GF-D8 (cell line): ENCODE measurements at places on chromosomes 16 and 17.

DNA sequence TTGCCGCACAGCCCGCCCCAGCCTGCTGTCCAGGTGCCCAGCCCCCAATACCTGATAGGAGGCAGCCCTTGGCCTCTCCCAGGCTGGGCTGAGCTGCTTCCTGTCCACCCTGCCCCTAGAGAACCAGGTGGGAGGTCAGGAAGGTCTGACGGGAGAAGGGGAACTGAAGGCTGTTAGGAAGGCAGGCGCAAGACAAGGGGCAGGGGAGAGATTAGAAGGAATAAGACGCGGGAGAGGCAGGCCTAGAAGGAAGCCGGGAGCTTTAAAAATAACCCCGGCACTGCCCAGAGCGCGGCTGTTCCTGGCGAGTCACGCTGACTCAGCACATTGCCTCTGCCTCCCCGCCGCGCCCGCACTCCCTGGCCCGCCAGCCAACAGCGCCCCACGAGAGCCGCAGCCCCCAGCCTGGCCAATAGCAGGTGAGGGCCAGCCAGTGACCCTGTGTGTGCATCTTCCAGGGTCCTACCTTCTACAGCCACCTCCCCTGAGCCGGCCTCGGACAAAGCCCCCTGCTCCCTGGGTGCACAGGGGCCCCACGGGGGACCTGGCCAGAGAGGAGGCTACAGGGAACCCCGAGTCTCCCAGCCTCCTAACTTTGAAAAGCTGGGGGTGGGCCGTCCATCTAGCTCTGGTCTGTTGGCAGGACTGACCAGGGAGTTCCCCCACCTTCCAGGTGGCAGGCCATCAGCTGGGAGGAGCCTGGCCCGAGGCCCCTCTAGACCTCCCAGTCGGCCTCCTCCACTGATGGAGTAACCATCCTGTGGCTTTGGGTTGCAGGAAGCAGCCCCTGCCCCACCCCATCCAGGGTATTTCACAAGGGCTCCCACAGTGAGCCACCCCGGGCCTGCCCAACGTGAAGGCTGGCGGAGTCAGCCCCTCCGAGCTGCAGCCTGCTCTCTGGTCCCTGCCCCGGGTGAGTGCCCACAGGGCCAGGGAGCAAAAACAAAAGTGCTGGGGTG, 4.0 kb downstream of the MAFG start:
- DNase-seq, result peak; percentile 87

- no peak for DNase-seq
Measured at GRCh38 chr16:51538707-51539498, 387.8 kb upstream of the SALL1 start.

DNA sequence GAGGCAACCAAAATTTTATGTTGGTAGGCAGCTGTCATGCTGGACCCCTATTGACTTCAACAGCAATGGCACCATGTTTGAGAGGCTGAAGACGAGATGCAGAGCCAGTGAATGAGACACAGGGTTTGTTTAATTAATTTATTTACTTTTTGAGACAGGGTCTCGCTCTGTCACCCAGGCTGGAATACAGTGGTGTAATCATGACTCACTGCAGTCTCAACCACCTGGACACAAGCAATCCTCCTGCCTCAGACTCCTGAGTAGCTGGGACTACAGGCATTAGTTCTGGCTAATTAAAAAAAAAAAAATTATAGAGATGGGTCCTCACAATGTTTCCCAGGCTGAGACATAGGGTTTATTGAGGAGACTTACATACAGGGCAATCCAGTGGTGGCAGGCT, 36.2 kb upstream of the PPM1D start:
- no peak for DNase-seq

DNA sequence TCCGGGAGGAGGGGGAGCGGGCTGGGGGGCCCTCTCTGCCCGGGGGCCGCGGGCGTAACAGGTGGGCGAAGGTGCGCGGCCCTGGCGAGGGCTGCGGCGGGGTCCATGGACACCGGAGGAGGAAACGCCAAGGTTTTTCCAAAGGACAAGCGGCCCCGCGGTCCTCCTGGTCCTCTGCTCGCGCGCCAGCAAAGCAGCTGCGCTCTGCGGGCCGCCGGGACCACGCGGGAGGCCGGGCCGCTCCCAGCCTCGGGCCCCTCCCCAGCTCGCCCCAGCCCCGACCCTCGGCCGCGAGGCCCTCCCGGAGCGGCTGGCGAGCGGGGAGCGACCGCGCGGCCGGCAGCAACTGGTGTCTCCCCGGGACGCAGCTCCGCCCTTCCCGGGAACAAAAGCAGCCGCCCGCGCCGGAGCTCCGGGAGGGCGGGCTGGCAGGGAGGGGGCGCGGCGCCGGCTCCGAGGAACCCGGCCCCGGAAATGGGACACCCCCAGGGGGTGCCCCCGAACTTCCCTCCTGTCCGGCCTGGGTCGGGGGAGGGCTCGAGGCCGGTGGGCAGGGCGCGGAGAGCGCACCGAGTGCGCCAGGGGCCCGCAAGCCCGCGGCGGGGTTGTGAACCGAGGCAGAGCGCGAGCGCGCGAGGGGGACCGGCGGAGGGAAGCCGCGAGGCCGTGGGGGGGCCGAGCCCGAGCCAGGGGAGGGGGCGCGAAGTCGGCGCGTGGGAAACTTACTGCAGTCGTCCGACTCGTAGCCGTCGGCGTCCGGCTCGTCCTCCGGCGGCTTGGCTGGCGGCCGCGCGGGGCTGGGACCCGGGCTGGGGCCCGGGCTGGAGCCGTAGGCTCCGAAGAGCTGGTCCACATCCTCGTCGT, 837 bp downstream of the DOC2B start:
- no peak for DNase-seq

DNA sequence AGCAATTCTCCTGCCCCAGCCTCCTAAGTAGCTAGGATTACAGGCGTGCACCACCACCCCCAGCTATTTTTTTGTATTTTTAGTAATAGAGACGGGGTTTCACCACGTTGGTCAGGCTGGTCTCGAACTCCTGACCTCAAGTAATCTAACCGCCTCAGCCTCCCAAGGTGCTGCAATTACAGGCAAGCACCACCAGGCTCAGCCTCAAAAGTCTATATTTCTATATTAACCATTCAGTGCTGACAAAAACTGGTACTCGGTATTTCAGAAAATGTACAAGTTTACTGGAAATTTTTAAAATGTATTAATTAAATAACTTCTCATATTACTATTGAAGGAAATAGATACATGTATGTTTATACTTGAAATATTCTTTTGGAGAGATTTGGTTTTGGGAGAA, 1.4 kb upstream of the HEXD start:
- DNase-seq, result no peak

DNA sequence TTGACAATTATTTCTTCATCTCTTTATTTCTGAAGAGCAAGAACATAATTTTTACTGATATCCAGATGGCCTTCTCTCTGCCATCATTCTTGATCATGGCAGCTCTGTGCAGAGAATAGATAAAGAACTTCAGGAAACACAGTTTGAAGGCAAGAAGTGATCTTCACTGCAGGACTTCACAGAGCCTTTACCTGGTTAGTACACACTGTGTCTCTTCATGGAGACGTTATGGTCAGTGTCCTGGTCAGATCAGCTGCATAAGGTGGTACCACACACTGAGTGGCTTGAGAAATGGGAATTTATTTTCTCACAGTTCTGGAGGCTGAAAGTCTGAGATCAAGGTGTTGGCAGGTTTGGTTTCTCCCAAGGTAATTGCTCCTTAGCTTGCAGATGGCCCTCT, 129.5 kb downstream of the UTP18 start:
- no peak for DNase-seq

- DNase-seq, result no peak
Measured at GRCh38 chr16:69568676-69569075, 2.9 kb downstream of the NFAT5 start.

DNA sequence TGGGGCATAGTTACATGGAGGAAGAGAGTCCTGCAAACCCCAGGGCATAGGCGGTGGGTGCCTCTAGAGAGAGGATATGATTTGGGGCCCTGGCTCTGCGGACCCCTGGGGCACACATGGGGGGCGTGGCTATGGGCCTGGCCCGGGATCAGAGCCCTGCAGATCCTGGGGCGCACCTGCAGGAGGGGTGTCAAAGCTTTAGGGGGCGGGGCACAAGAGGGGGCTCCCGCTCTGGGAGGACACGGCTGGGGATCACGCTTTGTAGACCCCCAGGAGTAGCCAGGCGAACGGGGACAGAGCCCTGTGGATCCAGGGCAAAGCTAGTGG, 497 bp downstream of the BCL7C start:
- no peak for DNase-seq

GRCh38 chr17:79987935-79988184, 47.8 kb downstream of the TBC1D16 start:
- no peak for DNase-seq

DNA sequence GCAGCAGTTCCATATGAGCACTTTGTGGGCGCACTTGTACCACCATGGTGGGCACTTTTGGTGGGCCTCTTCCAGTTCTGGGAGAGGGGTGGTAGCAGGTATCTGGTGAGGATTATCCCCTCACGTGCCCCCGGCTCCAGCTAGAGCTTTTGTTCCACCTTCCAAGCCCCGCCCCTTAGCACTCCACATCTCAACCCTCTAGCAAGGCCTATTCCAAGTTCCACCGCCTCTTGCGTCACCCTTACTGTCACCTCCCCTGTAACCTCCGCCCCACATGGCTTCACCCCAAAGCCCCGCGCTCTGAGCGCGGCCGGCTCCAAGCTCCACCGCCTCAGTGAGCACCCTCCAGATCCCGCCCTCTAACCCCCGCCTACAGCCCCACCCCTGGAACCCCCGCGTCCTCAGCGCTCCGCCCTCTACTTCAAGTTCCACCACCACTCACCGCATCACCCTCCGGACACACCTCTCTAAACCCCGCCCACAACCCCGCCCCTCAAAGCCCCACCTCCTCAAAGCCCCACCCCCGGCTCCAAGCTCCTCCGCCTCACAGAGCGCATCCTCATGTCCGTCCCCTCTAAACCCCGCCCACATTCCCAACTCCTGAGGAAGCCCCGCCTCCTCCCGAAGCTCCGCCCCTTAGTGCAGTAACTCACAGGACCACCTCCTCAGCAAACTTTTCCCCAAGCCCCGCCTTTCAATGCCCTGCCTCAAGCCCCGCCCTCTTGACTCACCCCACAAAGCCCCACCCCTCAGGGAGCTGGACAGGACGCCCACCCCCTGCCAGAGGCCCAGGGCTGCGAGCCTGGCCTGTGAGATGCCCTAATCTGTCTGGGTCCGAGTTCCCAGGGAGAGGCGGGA, 11.1 kb downstream of the SCN4A start:
- DNase-seq, result no peak

DNA sequence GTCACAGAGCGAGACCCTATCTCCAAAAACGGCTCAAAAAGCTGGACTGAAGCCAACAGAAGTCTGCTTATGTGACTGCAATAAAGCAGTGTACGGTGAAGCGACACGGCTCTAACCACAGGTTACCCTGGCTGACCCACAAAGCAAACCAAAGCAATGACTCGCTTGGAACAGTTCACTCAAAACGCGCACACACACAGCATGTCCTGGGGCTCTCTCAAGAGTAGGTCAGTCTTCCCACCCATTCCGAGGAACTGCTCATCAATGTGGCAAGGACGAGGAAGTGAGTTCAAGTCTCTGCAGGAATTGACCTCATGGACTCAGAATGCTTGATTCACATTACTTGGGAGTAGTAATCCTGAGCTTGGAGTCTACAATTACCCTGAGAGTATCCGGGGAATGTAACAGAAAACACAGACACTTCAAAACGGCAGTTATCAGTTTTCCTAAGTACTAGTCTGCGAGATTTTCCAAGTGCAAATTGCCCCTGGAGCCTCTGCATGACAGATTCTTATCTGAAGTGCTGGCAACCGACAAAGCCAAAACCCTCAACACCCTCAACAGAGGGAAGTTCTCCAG, 25.4 kb downstream of the PELP1 start:
- DNase-seq, result peak; percentile 7

DNA sequence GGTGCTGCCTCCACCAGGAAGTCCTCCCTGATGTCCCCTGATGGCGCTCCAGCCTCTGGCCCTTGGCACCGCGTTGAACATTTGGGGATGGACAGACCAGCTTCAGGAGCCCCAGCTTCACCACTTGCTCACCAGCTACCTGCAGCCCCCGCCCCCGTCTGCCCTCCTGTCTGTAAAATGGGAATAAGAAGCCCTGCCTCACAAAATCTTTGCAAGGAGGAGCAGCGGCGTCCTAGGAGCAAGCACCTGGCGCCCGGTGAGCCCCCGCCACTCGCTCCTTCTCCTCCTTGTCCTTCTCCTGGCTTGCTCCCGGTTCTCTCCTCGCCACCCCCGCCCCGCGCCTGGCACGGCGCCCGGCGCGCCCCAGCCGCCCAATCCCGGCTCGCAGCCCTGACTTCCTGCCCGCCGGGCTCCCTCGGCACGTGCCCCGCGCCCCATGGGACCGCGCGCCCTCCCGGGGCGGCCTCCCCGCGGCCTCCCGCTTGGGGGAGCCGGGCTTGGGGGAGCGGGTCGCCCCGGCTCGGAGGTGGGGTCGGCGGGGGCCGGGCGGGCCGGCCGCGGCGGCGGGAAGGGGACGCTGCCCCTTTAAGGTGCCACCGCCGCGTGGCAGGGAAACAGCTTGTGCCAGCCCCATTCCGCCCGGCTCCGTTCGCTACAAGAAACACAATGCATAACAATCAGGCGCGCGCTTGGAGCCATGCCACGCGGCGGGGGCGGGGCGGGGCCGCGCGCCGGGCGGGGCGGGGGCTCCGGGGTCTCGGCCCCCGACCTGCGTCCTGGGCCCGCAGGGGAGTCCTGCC, 9.1 kb upstream of the PPP1R1B start:
- DNase-seq, result peak; percentile 45

- DNase-seq, result no peak
Measured at GRCh38 chr16:66459878-66460277, 32.8 kb downstream of the BEAN1 start.

- DNase-seq, result no peak
Measured at GRCh38 chr16:57830890-57831484, 28.7 kb upstream of the KIFC3 start.

- DNase-seq, result peak; percentile 85
Measured at GRCh38 chr17:16287563-16288027, 65.7 kb downstream of the CENPV start.

DNA sequence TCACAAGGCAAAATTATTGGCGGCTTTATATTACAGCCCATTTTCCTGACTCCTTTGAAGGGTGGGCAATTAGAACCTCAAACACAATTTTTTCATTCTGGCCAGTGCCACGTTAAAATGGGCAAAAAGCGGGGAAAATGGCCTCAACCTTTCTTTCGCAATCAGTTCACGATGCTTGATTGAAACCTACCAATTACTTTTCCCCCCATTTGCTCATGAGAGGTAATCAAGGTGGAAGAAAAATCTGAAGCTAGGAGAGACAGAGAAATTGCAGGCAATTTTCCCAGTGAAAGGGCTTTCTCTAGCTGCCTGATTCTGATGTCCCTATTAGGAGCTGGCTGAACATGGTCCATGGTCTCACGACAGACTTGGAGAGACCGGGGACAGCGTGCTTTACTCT, 215.1 kb downstream of the SLC39A11 start:
- DNase-seq, result no peak

DNA sequence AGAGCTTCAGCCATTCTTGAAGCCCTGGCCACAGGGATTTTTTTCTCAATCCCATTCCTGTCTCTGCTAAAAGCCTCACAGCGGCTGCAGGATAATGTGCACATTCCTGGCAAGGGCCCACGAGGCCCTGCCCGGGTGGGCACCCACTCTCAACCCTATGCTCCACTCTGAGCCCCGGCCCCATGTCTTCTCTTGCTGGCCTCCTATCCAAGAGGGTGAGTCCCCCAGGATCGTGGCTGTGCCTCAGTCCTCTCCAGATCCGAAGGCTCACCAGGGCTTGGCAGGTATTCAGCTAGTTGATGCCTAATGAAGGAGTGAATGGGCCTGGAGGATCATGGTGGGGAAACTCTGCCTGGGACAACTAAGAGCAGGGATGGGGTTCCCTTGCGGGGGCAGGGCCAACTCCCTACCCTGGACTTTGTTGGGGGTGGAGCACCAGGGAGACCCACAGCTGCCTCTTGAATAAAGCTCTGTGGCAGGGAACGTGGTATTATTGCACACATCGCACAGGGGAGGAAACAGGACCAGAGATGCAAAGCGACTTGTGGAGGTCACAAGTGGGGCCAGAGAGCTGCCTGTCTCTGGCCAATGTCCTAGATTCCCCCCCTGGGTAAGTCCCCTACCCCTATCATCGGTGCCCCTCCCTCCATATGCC, 5.4 kb downstream of the ARHGAP27 start:
- no peak for DNase-seq
